ENCODE measurements at places on chromosomes 1 and 21. TPM values are rescaled to one million over a fixed set of nuclear protein-coding genes. Genes with fewer than 3 reads are reported as not detected.

VHLL gene
- not detected for total RNA-seq

RIPPLY3 gene
- total RNA-seq, result 0.47 TPM

CYYR1 gene
- total RNA-seq, result 10.9 TPM

GSTM1 gene
- 18.4 TPM for total RNA-seq

CFAP74 gene
- not detected for total RNA-seq

KCNA2 gene
- total RNA-seq, result not detected

LCE2B gene
- total RNA-seq, result not detected

FCRL4 gene
- not detected for total RNA-seq

CNIH3 gene
- total RNA-seq, result 0.38 TPM

SCNM1 gene
- 23.0 TPM for total RNA-seq

CSRP1 gene
- 323 TPM for total RNA-seq

FMO1 gene
- not detected for total RNA-seq

S100A7 gene
- 13.3 TPM for total RNA-seq

TENT5C gene
- 0.15 TPM for total RNA-seq

ACTL8 gene
- total RNA-seq, result not detected

TLCD4 gene
- 0.08 TPM for total RNA-seq

RGS5 gene
- 0.16 TPM for total RNA-seq

HSD3B1 gene
- not detected for total RNA-seq

KPRP gene
- 0.04 TPM for total RNA-seq

DNM3 gene
- 0.47 TPM for total RNA-seq

RAD54L gene
- 3.1 TPM for total RNA-seq

OR2T34 gene
- not detected for total RNA-seq

SLAMF9 gene
- 2.5 TPM for total RNA-seq

NFIA gene
- 6.9 TPM for total RNA-seq

RAB42 gene
- 1.5 TPM for total RNA-seq

DNAJC28 gene
- total RNA-seq, result 0.23 TPM

PRR9 gene
- total RNA-seq, result not detected

AIRE gene
- not detected for total RNA-seq

MYBPH gene
- total RNA-seq, result not detected

TNFRSF8 gene
- not detected for total RNA-seq

SPSB1 gene
- 10.4 TPM for total RNA-seq

CELF3 gene
- total RNA-seq, result not detected

OVAAL gene
- not detected for total RNA-seq

PRKCZ gene
- total RNA-seq, result 43.6 TPM

HES3 gene
- not detected for total RNA-seq

TRIM46 gene
- total RNA-seq, result 3.0 TPM

GABRD gene
- not detected for total RNA-seq

TTC24 gene
- total RNA-seq, result not detected
